ENCODE measurements at places on chromosomes 13 and 19.
A peak's percentile ranks its signal among the peaks of the same experiment; 100 is the strongest.

- no peak for DNase-seq
These were observed 59.5 kb downstream of the TEX26 start for GRCh38 chr13:30991922-30992321.

DNA sequence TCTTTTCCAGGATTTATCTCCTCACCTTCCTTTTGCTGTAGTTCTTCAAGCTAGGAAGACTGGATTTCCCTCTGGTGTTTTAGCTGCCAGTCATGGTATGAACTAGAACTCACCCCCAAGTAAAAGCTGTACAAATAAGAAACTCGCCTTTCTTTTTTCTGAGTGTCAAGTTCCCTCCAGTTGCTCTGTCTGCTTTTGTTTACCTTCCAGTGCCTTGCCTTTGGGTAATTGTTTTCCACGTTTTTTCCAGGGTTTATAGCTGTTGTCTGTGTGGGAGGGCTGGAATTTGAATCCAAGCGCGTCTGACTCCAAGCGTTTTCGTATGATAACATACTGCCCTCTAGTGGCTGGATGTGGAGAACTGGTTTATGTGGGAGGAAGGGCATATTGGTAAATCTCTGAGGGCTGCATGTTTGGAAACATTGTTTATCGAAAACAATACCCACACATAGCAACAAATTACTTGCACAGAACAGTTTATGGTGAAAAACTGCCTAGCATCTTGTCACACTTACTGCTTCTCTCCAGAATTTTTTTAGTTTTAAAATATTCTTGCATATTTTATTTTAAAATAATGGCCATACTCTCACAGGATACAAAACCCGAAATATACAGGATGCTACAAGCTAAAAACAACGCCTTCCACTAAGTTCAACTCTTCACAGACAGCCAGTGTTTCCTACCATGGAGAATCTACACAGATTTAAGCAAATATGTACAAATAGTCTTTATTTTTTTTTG lies 19.2 kb downstream of the RCN3 start:
- DNase-seq = peak; percentile 93

- no peak for DNase-seq
These were observed 200 bp downstream of the MLLT1 start for GRCh38 chr19:6279620-6279930.

DNA sequence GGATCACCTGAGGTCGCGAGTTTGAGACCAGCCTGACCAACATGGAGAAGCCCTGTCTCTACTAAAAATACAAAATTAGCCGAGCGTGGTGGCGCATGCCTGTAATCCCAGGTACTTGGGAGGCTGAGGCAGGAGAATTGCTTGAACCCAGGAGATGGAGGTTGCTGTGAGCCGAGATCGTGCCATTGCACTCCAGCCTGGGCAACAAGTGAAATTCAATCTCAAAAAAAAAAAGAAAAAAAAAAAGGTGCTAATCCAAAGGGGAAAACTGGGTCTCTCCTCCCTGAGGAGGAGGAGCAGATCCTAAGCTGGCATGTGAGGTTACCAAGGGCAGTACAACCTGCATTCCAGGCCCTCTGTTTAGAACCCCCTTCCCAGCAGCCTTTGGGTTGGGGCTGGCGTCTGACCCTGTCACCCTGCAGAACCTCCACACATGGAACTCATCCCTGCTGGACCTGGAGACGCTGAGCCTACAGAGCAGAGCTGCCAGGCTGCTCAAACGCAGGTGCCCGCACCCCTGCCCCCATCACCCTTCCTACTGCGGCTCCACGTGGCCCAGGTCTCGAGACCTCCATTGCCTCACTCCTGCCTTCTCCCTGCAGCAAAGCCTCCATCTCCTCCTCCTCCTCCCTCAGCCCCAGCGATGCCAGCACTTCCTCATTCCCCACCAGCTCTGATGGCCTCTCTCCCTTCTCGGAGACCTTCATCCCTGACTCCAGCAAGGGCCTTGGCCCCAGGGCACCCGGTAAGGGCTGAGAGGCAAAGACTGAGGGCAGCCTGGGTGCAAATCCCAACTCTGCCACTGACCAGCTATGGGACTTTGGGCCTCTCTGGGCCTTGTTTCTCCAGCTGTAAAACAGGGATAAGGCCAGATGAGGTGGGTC lies 6.7 kb downstream of the PROSER3 start:
- no peak for DNase-seq

DNA sequence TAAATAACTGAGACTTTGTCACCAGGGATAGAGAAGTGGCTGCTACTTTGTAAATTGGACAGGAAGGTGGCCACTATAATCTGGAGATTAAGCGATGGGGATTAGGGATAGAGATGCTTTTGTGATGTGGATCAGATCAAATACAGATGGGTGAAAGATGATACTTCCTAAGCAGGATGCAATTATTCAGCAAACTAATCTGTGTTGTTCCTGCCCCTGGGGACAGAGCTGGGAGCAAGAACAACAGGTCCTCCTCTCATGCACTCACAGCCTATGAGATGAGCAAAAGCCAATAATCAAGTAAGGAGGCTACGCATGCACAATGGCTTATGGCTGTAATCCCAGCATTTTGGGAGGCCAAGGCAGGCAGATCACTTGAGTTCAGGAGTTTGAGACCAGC lies 4.6 kb downstream of the RGL3 start:
- no peak for DNase-seq

Measured in hematopoietic multipotent progenitor cell treated with erythropoietin and hydrocortisone succinate and interleukin-3 and kit ligand, for 6 days (in vitro differentiated cells).